Temporal lobe (tissue), 4 donors: ENCODE measurements at places on chromosomes 1 and 21. TPM values are rescaled to one million over a fixed set of nuclear protein-coding genes. Genes with fewer than 3 reads are reported as not detected.

Gene PLEKHA6
- total RNA-seq: 10.3 TPM

Gene FCRL1
- under 0.01 TPM for total RNA-seq

Gene COL9A2
- 6.9 TPM for total RNA-seq

Gene CYP2J2
- 0.49 TPM for total RNA-seq

Gene KCNC4
- total RNA-seq: 4.2 TPM

Gene FASLG
- not detected for total RNA-seq

Gene CRABP2
- 7.1 TPM for total RNA-seq
